GM13977 (cell line): ENCODE measurements at places on chromosomes 2 and 18.

GRCh38 chr2:33652830-33653229, 53.7 kb upstream of the FAM98A start:
- no peak for DNase-seq

- DNase-seq, result no peak
Measured at GRCh38 chr18:49638891-49639557, 77.2 kb downstream of the LIPG start.

GRCh38 chr2:182324665-182325064, 102.2 kb downstream of the PDE1A start:
- DNase-seq, result no peak

- no peak for DNase-seq
Measured at GRCh38 chr2:11618708-11619062, 51.3 kb downstream of the NTSR2 start.

DNA sequence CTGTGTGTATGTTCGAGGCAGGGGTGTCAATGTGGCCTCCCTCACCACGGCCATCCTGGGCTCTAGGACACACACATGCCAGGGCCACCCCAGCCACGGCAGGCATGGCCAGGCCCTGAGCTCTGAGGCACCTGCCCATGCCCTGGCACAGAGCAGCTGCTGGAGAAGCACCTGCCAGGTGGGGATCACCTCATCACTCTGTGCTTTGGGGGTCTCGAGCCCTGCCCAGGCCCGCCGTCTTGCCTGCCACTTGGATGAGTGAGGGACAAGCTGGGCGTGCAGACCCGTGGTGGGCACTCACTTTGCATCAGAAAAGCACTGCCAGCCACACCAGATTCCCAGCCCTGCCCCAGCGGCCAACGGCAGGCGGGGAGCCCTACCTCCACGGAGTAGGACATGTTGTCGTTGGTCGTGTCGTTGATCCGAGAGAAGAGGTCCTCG, 33.1 kb downstream of the KIF1A start:
- no peak for DNase-seq

GRCh38 chr18:46917108-46917802, at the start of the genes KATNAL2 and PIAS2:
Gene KATNAL2, plus strand, starts transcription at chr18:46917602. Its CDS starts 29,271 bp downstream, at chr18:46946873.
Gene PIAS2, minus strand, starts transcription at chr18:46917507. Its CDS starts 162 bp downstream, at chr18:46917345.
- DNase-seq, result peak; percentile 93

DNA sequence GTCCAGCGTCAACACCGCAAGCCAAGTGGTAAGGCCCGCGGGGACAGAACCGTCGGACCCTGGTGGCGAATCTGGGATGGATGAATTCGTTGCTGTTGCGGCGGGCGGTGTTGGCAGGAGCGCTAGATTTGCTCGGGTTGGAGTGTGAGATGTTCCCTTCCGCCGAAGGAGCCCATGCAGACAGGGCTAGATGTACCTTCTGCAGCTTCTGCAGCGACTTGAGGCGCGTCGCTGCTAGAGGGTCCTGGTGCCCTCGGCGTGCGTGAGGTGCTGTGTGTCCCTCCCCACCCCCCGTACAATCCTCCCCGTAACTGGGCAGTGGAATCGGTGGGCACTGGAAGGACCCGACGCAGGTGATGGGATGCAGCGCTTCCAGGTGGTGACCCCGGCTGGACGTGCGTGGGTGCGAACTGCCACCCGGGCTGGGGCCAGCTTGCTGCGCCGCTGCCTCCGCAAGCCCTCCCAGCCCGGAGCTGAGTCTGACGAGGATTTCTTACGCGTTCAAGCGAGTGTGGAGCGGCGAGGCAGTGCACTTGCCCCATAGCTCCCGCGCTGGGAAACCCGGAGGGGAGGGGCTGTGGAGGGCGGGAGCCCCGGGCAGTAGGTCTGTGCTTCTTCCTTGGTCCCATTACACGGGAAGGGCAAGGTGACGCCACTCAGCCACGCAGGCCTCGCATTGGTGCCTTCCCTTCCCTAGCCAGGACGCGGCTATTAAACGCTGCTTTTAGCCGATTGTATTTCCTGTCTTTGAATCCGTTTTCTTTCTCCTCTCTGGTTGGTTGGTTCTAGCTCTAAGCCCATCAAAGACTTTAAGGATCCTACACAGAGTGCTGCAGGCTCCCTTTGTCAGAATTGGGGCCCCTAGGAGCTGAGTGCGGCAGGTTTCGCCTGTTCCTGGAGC, 34.2 kb downstream of the CHRNA1 start:
- no peak for DNase-seq

DNA sequence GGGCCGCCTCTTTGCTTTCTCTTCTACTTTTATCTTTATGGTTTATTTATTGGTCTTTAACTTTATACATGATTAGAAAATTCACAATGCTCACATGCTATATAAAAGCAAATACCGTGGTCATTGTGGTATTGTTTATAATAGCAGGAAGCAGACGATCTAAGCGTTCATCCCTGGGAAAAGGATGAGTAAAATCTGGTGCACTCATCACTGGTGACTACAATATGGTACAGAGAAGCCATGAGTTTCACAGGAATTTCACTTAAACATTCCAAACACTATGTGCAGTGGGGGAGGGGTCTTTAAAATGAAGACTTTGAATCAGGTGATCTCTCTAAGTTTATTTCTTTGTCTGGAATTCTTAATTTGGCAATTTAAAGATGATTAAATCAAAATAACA, 97.9 kb downstream of the SCN3A start:
- DNase-seq, result no peak

DNA sequence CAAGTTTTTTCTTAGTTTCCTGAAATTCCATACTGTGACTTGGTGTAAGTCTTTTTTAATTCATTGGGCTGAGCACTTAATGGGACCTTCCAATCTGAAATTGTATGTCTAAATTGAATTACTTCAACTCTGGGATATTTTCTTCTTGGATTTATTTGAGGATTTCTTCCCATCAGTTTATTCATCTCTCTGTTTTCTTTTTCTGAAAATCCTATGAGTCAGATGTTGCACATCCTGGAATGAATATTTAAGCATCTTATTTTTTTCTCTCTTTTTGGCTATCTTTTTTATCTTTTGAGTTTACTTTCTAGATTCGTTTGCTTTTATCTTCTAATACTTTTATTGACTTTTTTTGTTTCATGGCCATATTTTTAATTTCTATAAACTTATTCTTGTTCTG, 55.4 kb upstream of the ACYP2 start:
- no peak for DNase-seq

GRCh38 chr2:8685697-8686358, 4.0 kb downstream of the ID2 start:
- peak; percentile 84 for DNase-seq

DNA sequence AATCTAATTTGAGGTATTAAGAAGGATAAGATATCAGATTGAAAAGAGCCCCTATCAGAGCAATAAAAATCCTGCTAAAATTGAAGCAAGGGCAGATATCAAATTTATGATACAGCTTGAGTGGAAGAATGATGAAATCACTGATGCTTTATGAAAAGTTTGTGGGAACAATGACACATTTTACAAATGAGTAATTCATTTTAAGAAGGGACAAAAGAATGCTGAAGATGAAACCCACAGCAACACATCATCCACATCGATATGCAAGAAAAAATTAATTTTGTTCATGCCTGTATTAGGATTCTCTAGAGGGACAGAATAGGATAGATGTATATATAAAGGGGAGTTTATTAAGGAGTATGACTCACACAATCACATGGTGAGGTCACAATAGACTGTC, 355.6 kb upstream of the GYPC start:
- DNase-seq, result no peak

DNA sequence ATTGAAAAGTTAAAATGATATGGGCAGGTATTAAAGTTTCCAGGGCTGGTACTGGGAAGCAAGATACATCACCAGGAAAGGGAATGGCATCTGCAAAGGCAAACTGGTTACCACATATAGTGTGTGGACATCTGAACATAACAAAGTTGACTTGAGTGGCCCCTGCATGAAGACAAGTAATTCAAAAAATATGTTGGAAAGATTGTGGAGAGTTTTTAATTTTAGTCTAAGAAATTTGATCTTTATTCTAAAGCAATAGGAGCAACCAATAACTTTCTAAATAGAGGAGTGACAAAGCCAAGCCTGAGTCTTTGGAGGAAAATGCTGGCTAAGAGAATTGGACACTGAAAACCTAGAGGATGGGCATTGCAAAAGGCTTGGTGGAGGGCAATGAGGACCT, 278.2 kb downstream of the ALK start:
- no peak for DNase-seq

DNA sequence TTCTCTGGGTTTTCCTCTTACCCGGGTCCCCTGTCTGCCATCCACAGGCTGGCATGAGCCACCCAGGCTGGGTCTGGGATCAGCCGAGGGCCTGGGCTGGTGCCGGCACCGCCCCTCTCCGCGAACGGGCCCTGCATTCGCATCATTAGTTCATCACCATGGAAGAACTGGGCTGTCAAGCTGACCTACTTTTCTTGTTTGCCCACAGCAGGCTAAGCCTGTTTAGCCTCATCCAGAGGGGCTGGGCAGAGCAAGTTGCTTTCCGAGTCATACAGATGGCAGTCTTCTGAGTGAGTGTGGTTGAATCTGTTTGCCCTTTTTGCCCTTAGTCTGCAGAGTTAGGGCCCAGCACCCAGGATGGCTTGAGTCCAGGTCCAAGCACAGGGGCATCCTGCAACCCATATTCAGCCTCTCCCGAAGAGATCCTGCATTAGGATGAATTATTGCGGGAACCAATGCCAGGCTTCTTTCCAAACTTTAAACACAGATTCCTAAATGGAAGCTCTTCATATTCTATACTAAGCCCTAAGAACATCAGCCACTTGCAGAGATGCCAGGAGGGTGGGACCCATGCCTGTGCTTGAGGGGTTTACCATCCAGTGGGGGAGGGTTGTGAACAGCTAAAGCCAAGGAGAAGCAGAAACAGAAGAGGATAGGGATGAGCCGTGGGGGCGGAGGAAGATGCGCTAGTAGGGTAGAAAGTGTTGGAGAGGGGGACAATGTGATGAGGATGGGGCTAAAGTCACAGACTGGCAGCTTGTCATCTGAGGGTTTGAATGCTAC, 68.0 kb downstream of the NPAS2 start:
- no peak for DNase-seq

GRCh38 chr2:214809751-214810564, 475 bp upstream of the BARD1 start:
- peak; percentile 98 for DNase-seq

- DNase-seq, result peak; percentile 67
Measured at GRCh38 chr2:27071990-27072830, 756 bp upstream of the OST4 start.

- DNase-seq, result no peak
Measured at GRCh38 chr2:98768384-98769113, 37.6 kb upstream of the MGAT4A start.
